Activated CD8-positive, alpha-beta memory T cell treated with anti-CD3 and anti-CD28 coated beads, Interleukin-2, amount 10 ng/mL, durations not matched to agents 7 days and 5 days (primary cell): ENCODE measurements at places on chromosomes 6 and 20. TPM values are rescaled to one million over a fixed set of nuclear protein-coding genes. Genes with fewer than 3 reads are reported as not detected.

Gene SLC12A5
- 1.7 TPM for total RNA-seq

DNA sequence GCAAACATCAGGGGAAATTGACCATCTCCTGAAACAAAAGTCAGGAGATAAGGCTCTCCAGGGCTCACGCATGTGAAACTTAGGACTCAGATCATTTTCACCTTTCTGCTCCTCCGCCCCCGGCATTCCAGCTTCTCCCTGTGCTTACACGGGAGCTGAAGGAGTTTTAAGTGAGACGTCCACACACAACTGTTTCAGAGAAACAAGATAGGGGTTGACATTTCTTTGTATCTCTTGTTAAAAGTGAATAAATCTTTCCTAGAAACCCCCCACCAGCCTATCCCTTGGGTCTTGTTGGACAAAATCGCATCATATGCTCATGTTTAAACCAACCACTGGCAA is 46.1 kb downstream of the FAM50B start:
- H3K27me3 ChIP-seq: peaks cover 8% of the 10 kb centered on the region
- H3K4me1 ChIP-seq: no peaks in the 10 kb centered on the region
- no peak overlapping the region for H3K4me3 ChIP-seq
- no peak overlapping the region for H3K27ac ChIP-seq
- no peak for DNase-seq

DNA sequence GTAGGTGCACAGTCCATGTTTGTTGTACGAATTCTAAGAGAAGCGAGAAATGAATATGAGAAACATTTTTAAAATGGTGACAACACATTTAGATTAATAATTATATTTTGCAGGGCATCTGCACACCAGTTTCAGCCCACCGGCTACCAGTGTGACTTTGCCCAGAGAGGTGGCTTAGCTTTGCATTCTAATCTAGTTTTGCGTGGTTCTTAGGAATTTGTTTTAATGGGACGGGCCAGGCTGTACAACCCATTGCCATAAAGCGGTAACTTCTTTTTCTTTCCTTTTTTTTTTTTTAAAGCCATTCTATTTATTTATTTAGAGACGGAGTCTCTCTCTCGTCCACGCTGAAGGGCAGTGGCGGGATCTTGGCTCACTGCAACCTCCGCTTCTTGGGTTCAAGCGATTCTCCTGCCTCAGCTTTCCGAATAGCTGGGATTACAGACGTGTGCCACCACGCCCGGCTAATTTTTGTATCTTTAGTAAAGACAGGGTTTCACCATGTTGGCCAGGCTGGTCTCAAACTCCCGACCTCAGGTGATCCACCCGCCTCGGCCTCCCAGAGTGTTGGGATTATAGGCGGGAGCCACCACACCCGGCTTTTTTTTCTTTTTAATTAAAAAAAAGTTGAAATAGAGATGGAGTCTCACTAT is 829 bp downstream of the MANBAL start:
- peak overlapping the region; percentile 81 for H3K4me3 ChIP-seq
- H3K27me3 ChIP-seq: no peaks in the 10 kb centered on the region

GRCh38 chr20:5770987-5771318 is 20.8 kb downstream of the SHLD1 start:
- no peaks in the 10 kb centered on the region for H3K27me3 ChIP-seq
- DNase-seq: no peak
- H3K27ac ChIP-seq: no peak overlapping the region
- peaks cover 24% of the 10 kb centered on the region for H3K36me3 ChIP-seq
- no peak overlapping the region for H3K4me3 ChIP-seq

DNA sequence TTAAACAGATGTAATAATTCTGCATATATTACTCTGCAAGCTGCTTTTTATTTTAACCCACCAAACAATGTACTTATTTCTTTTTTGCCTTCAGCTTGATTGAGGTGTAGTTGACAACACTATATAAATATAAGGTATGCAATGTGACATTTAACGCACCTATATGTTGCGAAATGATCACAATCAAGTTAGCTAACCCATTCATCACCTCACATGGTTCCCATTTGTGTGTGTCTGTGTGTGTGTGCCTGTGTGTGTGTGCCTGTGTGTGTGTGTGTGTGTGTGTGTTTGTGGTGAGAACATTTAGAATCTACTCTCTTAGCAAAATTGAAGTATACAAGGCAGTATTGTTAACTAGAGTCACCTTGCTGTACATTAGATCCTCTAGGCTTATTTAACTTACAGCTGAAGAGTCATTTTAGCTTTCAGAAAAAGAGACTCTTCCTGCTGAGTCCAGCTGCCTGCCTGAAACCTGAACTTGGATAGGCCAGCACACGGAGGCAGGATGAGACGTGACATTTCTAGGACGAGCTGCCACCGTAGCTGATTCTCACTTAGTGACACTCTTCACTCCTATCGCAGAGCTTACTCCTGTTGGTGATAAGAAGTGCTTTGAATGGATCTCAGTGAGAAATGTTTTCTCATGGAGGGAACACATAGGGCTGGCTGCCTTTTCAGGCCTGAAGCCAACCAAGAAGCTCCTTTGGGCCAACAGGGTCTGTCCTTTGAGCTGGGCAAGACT is 126.5 kb upstream of the RIPOR2 start:
- peaks cover 2% of the 10 kb centered on the region for H3K36me3 ChIP-seq
- no peak overlapping the region for H3K4me3 ChIP-seq
- DNase-seq: no peak
- H3K4me1 ChIP-seq: peaks cover 7% of the 10 kb centered on the region

DNA sequence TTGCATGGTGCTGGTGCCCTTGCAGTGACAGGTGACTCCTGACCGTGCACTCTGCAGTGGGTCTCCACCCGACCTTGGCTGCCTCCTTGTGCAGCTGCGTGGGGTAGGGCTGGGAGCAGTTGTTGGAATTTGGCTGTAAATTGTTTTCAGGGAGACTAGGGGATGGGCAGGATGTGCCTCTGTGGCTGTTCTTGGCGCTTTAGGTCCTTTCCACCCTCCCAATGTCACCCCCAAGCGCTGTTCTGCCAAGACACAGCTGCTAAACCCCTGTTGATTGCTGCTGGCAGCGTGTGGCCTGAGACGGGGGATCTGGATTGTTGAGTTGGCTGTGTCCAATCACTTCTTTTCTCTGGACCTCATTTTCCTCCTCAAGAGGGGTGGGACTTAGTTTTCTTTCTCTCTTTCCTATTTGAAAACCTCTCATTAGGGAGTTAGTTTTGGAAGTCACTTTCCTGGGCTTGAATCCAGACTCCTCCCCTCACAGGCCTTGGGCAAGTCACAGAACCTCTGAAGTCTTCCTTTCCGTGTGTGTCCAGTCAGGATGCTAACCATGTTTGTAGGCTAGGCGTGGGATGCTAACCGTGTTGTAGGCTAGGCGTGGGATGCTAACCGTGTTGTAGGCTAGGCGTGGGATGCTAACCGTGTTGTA is 8.5 kb downstream of the IGF2R start:
- no peaks in the 10 kb centered on the region for H3K27me3 ChIP-seq
- H3K4me3 ChIP-seq: peak overlapping the region; percentile 63
- no peak for DNase-seq
- peak overlapping the region; percentile 95 for H3K27ac ChIP-seq
- H3K36me3 ChIP-seq: peaks cover 7% of the 10 kb centered on the region

Gene SIRPG
- total RNA-seq: 93.8 TPM

GRCh38 chr6:11428371-11428770 is 109.2 kb upstream of the TMEM170B start:
- peaks cover 24% of the 10 kb centered on the region for H3K4me1 ChIP-seq
- DNase-seq: no peak
- H3K4me3 ChIP-seq: no peak overlapping the region
- peaks cover 2% of the 10 kb centered on the region for H3K36me3 ChIP-seq

Gene AVP
- total RNA-seq: not detected

- no peak for DNase-seq
- H3K36me3 ChIP-seq: no peaks in the 10 kb centered on the region
- H3K27ac ChIP-seq: no peak overlapping the region
- H3K4me3 ChIP-seq: no peak overlapping the region
- peaks cover 7% of the 10 kb centered on the region for H3K27me3 ChIP-seq
- H3K4me1 ChIP-seq: no peaks in the 10 kb centered on the region
These were observed 28.3 kb upstream of the CTAGE9 start for GRCh38 chr6:131739136-131739535.

Gene FUCA2
- total RNA-seq: 23.7 TPM

GRCh38 chr6:79152269-79152737 is 74.2 kb upstream of the PHIP start:
- peaks cover 8% of the 10 kb centered on the region for H3K27me3 ChIP-seq
- no peak overlapping the region for H3K27ac ChIP-seq
- no peaks in the 10 kb centered on the region for H3K36me3 ChIP-seq
- no peak overlapping the region for H3K4me3 ChIP-seq
- no peaks in the 10 kb centered on the region for H3K4me1 ChIP-seq

Gene OR2H2
- total RNA-seq: not detected

DNA sequence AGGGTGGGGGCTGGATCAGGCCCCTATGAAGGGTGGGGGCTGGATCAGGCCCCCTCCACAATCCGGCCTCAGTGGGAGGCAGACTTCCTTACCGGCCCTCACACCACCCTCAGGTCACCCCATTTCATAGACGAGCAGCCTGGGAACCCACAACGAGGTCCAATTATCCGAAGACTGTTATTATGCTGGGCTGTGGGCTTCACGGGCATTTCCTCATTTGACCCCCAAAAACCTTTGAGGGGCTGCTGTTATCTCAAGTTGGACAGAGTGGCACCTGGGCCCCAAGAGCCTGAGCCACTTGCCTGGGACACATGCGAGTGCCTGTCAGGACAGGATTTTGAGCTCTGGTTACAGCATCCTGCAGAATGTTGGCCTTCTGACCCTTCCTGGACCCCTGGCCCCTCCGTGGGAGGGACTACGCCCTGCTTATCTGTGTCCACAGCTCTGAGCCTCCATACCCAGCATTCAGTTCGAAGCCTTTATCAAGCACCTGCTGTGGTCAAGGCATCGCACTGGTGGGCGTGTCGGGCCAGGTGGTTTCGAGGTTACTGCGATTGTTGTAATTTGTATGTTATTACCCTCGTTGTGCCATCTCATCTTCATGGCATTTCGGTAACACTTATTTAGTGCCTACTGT is 34.5 kb upstream of the PCMTD2 start:
- H3K27ac ChIP-seq: no peak overlapping the region
- no peak for DNase-seq

DNA sequence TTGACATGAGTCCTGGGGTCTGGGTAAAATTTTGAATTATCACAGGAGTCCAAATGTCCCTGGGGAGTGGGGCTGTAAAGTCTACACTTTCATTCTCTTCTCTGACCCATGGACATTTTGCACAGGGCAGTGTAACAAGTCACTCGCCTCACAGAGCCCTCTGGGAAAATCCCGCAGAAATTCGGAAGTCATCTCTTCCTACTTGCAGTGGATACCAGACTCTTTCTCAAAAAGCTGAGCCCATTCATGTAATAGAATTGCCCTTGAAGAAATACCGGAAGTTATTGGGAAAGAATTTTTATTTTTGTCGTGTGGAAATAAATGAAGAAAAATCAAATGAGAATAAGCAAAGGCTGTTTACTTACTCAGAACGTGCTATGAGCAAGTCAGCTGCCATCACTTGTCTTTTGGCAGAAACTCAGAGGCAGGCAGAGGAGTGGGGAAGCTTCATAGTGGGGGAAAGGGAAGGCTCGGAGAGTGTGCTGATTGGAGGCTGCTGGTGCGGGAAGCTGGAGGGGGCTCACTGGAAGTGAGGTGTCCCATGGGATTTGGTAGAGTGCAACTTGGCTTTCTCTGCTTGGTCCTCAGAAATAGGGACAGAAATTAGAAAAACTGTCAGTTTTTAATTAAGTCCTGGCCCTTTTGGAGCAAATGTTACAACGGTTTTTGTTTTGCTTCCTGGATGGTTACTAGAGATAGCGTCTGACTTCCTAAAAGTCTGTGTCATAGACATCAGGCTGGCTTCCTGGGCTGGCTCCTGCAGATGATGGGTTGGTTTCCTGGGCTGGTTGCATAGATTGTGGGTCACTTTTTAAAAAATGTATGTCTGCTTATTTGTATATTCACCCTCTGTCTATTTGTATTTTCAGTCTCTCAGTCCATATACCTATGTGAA is 79.8 kb upstream of the EEF1E1 start:
- H3K27ac ChIP-seq: no peak overlapping the region
- no peak for DNase-seq
- no peaks in the 10 kb centered on the region for H3K4me1 ChIP-seq
- no peak overlapping the region for H3K4me3 ChIP-seq

GRCh38 chr6:142855893-142856623 is 88.9 kb downstream of the HIVEP2 start:
- H3K36me3 ChIP-seq: peaks cover 13% of the 10 kb centered on the region
- peak overlapping the region; percentile 96 for H3K27ac ChIP-seq
- peak overlapping the region; percentile 71 for H3K4me3 ChIP-seq
- H3K4me1 ChIP-seq: peaks cover 84% of the 10 kb centered on the region

- H3K36me3 ChIP-seq: no peaks in the 10 kb centered on the region
- no peak overlapping the region for H3K27ac ChIP-seq
- no peaks in the 10 kb centered on the region for H3K4me1 ChIP-seq
These were observed 107.7 kb downstream of the AGPAT4 start for GRCh38 chr6:161166176-161166575.

- peak overlapping the region; percentile 97 for H3K4me3 ChIP-seq
- peak; percentile 67 for DNase-seq
- H3K4me1 ChIP-seq: peaks cover 31% of the 10 kb centered on the region
- peaks cover 2% of the 10 kb centered on the region for H3K27me3 ChIP-seq
These were observed 812 bp upstream of the SMIM13 start for GRCh38 chr6:11092668-11093375.

DNA sequence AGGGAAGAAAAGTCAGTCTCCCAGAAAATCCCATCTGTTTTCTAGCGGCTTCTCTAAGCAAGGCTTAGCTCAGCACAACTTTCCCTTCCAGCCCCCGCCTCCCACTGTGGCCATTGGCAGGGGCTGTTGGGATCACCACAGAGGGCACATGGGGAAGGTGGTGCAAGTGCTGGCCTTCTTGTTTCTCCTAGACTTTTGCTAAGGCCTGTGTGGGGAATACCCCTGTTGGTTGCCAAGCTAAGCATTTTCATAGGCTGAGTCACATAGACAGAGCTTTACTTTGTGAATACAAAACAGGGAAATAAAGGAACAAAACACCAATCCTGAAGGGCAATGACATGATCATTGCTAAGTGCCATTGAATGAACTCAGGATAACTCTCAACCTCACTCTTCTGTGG is 32.4 kb upstream of the TIAM2 start:
- H3K27me3 ChIP-seq: no peaks in the 10 kb centered on the region
- no peaks in the 10 kb centered on the region for H3K36me3 ChIP-seq

- H3K27me3 ChIP-seq: peaks cover 20% of the 10 kb centered on the region
- H3K4me3 ChIP-seq: no peak overlapping the region
- no peak for DNase-seq
These were observed 5.0 kb upstream of the GDF5 start for GRCh38 chr20:35443003-35443402.

Gene OTOR
- total RNA-seq: not detected

GRCh38 chr6:7770111-7770510 is 44.2 kb downstream of the BMP6 start:
- no peak for DNase-seq
- no peak overlapping the region for H3K4me3 ChIP-seq
- H3K27ac ChIP-seq: no peak overlapping the region
- no peaks in the 10 kb centered on the region for H3K36me3 ChIP-seq

- H3K27me3 ChIP-seq: no peaks in the 10 kb centered on the region
- H3K4me1 ChIP-seq: no peaks in the 10 kb centered on the region
- H3K27ac ChIP-seq: no peak overlapping the region
- no peak overlapping the region for H3K4me3 ChIP-seq
- no peak for DNase-seq
These were observed 15.1 kb downstream of the PDE7B start for GRCh38 chr6:135866445-135867123.
